SJCRH30 (cell line): ENCODE measurements at places on chromosomes 7 and 10. TPM values are rescaled to one million over a fixed set of nuclear protein-coding genes. Genes with fewer than 3 reads are reported as not detected.

DNA sequence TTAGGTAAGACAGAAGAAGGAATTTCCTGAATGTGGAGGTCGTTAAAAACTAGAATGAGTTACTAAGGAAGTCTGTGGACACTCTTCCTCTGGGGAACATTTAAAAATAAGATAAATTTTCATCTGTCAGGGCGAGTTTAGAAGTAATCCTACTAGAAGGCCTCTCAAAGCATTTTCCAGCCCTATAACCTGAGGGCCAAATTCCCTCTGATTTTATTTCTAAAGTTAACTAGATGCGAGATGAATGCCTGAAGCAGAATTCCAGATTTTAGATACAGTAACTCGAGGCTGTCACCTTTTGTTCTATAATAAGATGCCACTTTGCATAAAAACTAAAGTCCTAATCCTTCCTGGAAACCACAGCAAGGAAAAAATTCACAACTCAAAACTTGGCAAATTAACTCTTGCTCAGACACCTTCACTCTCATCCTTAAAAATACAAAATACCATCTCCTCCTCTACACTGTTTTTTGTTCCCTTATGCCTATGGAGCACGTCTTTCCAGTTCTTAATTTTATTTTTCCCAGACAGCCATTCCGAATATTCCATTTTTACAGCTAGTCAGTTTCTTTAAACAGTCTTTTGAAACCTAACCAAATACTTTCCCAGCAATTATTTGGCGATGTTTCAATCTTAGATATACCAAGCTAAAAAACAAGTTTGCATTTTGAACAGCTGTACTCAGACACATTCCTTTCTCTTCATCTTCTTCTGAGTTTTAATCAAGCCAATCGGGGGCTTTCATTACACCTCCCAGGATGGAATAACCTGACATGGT, 420.7 kb upstream of the NFE2L3 start:
- no peak for DNase-seq

Gene BAG3
- total RNA-seq = 12.5 and 13.4 TPM in 2 replicates

- no peak for DNase-seq
Measured at GRCh38 chr10:71300555-71301370, 18.3 kb upstream of the SLC29A3 start.

DNA sequence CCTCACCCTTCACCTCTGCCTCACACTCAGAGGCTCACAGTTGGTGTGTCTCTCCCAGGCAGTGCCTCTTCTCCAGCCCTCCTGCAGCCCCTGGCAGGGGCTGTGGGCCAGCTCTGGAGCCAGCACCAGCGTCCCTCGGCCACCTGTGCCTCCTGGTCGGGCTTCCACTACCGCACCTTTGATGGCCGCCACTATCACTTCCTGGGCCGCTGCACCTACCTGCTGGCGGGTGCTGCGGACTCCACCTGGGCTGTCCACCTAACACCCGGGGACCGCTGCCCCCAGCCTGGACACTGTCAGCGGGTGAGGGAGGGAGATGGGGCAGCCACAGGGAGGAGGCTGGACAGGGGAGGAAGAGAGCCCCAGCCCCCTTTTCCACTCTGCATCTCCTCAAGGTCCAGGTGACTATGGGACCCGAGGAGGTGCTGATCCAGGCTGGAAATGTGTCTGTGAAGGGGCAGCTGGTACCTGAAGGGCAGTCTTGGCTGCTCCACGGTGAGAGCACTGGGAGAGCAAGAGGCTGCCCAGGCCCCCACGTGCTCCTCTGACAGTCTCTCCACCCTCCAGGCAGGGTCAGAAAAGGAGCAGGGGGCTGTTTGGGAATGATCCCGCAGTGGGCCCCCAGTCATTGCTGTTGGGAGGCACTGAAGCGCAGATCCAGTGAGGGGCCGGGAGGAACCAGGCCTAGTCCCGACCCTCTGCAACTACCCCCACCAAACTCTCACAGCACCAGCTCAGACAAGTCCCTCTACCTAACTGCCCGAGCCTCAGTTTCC, 4.4 kb upstream of the ZNF467 start:
- DNase-seq = no peak

GRCh38 chr7:931871-932650, 22.4 kb downstream of the ADAP1 start:
- no peak for DNase-seq
